ENCODE measurements at places on chromosomes 4 and X. TPM values are rescaled to one million over a fixed set of nuclear protein-coding genes. Genes with fewer than 3 reads are reported as not detected.

The ZMAT1 gene
- 1.6 TPM for total RNA-seq

The CXorf51A gene
- not detected for total RNA-seq

The PCDH10 gene
- total RNA-seq, result not detected

The SPANXN3 gene
- not detected for total RNA-seq

DNA sequence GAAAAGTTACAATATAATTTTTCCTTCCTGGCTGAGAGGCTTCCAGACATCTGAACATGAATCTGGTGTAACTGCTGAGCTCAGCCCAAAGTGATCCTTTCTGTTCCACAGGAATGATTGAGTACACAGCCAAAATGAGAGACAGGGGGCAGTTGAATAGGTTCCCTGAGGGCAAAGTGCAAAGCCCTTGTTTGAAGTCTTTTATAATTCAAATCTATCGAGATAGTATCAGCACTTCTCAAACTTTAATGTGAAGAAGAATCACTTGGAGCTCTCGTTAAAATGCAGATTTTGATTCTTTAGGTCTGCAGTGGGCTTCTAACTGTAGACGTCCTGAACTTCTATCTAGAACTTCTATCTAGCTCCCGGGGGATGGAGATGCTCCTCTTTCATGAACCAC lies 54.4 kb upstream of the BMP2K start:
- DNase-seq, result no peak

DNA sequence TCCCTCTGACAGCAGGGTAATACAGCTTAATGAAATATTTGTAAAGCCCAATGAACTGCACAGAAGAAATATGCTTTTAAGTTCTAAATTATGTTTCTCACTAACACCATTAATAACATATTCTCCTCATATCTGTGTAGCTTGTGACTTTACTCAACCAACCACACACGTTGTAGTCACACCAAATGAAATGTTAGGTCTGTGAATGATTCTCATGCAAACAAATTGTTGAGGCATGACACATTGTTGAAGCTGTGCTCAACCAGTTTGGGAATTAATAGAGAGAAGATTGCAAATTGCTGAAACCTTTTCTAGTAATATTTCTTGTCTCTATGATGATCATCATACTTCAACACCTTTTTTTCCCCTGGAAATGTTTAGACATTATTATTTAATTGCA lies 645.9 kb downstream of the PCDH7 start:
- DNase-seq, result no peak

DNA sequence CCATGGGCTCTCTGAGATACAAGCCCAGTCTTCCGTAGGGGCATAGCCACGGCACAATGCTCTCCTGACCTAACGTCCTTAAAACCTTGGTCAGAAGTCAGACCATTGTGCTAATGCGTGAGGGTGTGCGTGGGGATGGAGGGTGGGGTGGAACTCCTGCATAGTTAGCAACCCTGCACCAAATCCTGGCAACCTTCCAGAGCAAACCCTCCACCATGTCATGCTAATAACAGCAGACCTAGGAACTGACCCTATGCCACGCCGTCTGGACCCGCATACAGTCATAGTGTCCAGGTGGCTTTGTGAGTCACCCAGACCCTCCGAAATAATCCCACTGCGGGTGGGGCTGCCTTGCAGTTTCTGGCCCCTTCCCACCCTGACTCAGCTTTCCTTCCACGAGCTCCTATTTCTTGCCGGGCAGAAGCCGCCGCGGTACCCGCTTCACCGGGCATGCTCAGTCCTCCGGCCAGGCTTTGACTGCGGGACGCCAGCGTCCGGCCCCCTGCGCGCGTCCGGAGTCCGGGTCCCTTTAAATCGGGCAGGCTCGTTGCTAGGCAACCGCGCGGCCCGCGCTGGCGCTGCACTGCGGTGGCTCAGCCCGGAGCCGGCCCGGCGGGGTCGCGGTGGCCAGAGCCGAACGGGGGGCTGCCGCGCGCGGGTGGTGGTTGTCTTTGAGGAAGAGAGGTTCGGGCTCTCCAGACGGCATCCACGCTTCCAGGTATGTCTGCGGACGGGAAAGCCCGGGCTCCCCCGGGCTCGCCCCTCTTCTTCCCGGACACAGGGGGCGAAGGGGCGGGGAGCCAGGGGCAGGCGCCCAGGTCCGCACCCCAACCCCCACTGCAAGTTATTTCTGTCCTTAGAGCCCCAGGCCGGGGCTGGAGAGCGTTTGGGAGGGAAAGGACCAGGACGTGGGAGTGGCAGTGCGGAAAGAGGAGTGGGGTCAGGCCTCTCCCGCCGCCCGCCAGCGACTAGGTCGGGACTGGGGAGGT lies at the start of gene CCDC160:
CCDC160 (plus strand) TSS at position 557 of the 989 bp plus-strand sequence. CDS start 7,619 bp downstream, outside the sequence.
- DNase-seq, result peak; percentile 39

- no peak for DNase-seq
Observed at GRCh38 chrX:135391734-135392133, 30.0 kb upstream of the SMIM10L2A start.

DNA sequence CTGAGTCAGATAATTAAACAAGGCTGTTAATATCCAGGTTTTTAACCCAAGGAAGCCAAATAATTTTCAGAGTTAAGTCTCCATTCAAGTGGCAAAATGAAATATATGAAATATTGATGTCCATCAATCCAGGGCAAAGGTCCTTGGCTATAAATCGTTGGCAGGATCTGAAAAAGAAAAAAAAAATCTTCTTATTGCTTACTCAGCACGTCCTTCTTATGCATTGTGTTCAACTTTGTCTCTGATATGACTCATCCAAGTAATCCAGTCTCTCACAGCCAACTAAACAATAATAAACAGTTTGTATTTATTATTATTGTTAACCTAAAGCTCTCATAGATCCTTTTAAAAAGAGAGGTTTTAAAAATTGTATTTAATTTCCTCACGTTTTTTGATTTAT lies 851.2 kb downstream of the ADGRL3 start:
- DNase-seq, result no peak

DNA sequence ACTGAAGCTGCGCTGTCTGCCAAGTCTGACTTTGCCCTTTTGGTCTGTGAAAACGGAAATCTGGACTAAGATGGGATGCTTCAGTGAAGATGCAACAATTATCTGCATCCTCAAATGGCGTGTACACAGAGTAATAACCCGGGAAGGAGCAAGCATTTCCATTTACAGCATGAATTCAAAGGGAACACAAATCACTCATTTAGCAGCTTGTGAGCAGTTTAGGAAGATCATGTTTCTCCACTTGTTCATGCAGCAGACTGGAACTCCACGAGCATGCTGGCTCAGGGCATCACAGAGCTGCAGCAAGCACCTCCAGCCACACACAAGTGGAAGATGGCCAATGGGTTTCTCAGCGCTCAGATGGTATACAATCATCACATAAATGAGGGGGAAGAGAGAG lies 175.5 kb downstream of the NLGN4X start:
- DNase-seq, result no peak

DNA sequence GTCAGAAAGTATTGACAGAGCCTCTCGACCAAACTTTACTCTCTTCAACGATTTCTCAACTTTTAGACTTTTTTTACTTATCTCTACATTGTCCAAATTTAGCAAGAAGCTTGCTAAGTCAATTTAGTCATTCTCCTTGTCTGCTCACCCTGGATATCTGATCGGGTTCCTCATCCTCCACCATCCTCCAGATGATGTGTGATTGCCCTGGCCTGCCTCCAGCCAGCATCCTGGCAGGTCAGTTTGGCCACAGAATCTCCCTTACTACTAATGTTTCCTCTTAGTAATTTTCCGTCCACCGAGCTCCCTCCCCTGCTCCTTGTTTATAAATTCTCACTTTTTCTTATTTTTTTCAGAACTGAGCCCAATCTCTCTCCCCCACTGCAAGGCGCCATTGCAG lies 167.9 kb upstream of the ZFP42 start:
- DNase-seq, result no peak

GRCh38 chr4:62528874-62529273 lies 1328.7 kb downstream of the ADGRL3 start:
- DNase-seq, result no peak

- DNase-seq, result no peak
Observed at GRCh38 chrX:2538031-2538757, 37.4 kb upstream of the DHRSX start.

GRCh38 chrX:101287402-101287801 lies 3.7 kb downstream of the TAF7L start:
- DNase-seq, result no peak

Measured in activated CD8-positive, alpha-beta memory T cell treated with anti-CD3 and anti-CD28 coated beads, Interleukin-2, amount 10 ng/mL, durations not matched to agents 7 days and 5 days (primary cell).